Left cardiac atrium (tissue), 4 donors: ENCODE measurements at places on chromosomes 7 and 10. TPM values are rescaled to one million over a fixed set of nuclear protein-coding genes. Genes with fewer than 3 reads are reported as not detected.

TMEM270 gene
- not detected for total RNA-seq

CALML5 gene
- total RNA-seq = not detected

UNCX gene
- total RNA-seq = not detected

ITPRID1 gene
- total RNA-seq = not detected

ADAP1 gene
- total RNA-seq = 8.2 TPM

PAX2 gene
- not detected for total RNA-seq

AGMO gene
- 0.55 TPM for total RNA-seq

AGAP4 gene
- 9.2 TPM for total RNA-seq

DPYSL4 gene
- 1.4 TPM for total RNA-seq

NPSR1 gene
- not detected for total RNA-seq

ITGB8 gene
- 5.2 TPM for total RNA-seq

LRRN3 gene
- 49.9 TPM for total RNA-seq

PGAM2 gene
- total RNA-seq = 1,159 TPM

SH2D4B gene
- not detected for total RNA-seq

RBM28 gene
- 25.4 TPM for total RNA-seq

SLIT1 gene
- 0.31 TPM for total RNA-seq

GOLGA7B gene
- total RNA-seq = 3.5 TPM

ABCA13 gene
- total RNA-seq = not detected

SDK1 gene
- total RNA-seq = 2.0 TPM

HOXA6 gene
- total RNA-seq = not detected

CYP2C19 gene
- total RNA-seq = 0.15 TPM

UPK3B gene
- 33.8 TPM for total RNA-seq

CABCOCO1 gene
- not detected for total RNA-seq

RPEL1 gene
- not detected for total RNA-seq

EN2 gene
- 0.08 TPM for total RNA-seq

MYL10 gene
- not detected for total RNA-seq

PNPLA8 gene
- total RNA-seq = 28.0 TPM

MSMB gene
- not detected for total RNA-seq

PRSS37 gene
- total RNA-seq = not detected

PTPRE gene
- total RNA-seq = 14.2 TPM

MINDY4 gene
- 5.1 TPM for total RNA-seq

PROSER2 gene
- total RNA-seq = 1.8 TPM

RTKN2 gene
- total RNA-seq = 0.13 TPM

CALHM1 gene
- total RNA-seq = not detected
